MV-4-11 (cell line): ENCODE measurements at places on chromosomes 7 and 10.

DNA sequence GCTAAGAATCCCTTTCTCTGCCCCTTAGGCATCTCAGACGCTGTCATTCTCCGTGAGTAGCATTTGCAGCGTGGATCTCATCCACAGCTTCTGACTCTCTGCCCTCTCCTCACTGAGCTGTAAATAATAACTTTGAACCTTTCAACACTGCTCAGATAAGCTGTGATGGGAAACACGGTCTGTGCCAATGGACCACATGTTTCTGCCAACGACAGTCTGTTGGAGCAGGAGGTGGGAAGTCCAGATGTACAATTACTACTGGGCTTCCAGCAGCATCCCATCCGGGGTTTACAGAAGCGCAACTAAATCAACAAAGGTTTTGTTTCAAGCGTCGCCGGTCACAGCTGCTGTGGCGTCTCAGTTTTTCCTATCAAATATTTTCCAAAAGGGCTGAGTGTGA, 1110.6 kb downstream of the TYW1 start:
- DNase-seq = no peak

- no peak for DNase-seq
These were observed 66.3 kb upstream of the SH2B2 start for GRCh38 chr7:102220229-102220850.

GRCh38 chr10:69209787-69210484, 10.2 kb upstream of the HKDC1 start:
- no peak for DNase-seq

GRCh38 chr10:98308669-98309365, 40.8 kb upstream of the LOXL4 start:
- no peak for DNase-seq

DNA sequence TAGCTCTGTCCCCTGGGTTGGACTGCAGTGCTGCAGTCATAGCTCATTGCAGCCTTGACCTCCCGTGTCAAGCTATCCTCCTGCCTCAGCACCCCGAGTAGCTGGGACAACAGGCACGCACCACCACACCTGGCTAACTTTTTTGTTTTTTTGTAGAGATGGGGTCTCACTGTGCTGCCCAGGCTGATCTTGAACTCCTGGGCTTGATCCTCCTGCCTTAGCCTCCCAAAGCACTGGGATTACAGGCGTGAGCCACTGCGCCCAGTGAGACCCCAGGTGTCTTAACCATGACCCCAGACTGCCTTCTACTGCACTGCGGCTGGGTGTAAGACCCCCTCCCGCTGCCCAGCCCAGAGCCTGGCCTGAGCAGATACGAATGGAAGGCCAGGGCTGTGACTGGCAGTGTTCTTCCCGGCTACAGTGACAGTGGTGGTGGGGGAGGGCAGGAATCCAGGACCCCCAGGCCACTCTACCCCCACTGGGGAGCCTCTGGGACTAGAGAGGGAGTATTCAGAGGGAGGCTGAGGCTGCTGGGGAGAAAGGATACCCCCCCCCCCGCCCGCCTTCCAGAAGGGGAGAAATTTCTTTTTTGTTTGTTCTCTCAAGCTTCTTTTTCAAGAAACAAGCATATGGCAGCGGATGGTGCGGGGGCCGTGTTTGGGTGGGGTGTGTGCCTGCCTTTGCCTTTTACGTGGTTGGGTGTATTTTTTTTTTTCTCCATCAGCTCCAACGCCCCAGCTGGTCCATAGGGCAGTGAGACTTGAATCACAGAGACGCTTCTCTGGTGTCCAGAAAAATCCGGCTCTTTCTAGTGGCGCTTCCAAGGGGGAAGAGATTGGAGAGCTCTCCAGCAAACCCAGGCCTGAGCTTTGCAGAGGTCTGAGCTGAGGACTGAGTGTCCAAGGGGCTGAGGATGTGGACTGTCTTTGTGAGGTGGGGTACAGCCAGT, 36.6 kb downstream of the GTF2IRD1 start:
- DNase-seq = no peak

- no peak for DNase-seq
These were observed 10.2 kb downstream of the PLEKHA8 start for GRCh38 chr7:30038196-30038980.

GRCh38 chr10:77898323-77899079, 28.1 kb downstream of the DLG5 start:
- DNase-seq = peak; percentile 24

- DNase-seq = no peak
These were observed 298.4 kb downstream of the INHBA start for GRCh38 chr7:41404375-41405074.

GRCh38 chr7:102214477-102215072, 72.1 kb upstream of the SH2B2 start:
- DNase-seq = no peak

- no peak for DNase-seq
These were observed 31.0 kb downstream of the PRPS1L1 start for GRCh38 chr7:17996442-17997223.

DNA sequence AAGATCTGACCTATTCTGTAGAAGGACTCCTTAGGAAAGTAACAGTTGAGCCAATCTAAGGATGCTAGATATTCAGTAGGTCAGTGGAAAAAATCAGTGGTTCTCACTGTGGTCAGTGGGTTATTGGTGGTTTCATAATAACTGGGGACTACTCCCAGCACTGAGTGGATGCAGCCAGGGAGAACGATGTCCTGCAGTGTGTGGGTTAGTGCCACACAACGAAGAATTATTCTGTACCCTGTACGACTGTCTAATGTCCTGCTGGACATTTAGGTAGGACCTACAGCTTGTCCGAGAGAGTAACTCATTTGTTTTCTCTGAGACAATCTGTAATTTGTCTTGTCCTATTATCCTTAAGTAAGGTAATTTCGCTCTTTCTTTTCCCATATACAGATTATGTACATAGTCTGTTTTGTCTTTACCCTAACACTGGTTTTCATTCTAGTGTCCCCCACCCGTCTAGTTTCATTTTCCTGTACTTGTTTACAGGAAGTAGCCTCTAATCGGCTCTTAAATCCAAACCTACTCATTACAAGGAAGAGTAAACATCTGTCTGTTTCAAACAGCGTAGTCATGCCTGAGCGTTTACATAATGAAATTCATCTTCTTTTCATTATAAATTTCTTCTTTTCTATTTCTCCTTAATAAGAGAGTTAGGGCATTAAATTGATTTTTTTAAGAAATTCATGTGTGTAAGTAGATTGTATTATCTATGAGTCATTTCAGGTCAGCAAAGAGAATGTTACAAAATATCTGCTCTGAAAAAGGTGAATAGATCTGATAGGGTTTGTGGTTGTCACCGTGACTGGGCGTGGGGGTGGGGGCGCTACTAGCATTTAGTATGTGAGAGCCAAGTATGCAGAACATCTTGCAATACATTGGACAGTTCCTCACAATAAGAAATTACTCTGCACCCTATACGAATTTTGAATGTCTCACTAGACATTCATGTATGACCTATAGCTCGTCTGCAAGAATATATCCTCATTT, 8.3 kb upstream of the ZC3HAV1L start:
- no peak for DNase-seq

DNA sequence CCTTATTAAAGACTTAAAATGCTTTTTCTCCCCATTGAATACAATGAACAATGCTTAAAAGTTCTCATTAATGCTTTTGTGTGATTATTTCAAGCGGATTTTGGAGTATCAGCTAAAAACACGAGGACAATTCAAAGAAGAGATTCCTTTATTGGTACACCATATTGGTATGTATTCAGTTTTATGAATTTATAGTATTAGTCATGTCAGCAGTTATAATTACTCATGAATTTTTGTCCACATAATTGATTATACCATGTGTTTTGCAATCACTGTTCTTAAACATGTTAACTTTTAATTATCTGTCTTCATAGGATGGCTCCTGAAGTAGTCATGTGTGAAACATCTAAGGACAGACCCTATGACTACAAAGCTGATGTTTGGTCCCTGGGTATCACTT, 31.9 kb downstream of the SLK start:
- DNase-seq = no peak

DNA sequence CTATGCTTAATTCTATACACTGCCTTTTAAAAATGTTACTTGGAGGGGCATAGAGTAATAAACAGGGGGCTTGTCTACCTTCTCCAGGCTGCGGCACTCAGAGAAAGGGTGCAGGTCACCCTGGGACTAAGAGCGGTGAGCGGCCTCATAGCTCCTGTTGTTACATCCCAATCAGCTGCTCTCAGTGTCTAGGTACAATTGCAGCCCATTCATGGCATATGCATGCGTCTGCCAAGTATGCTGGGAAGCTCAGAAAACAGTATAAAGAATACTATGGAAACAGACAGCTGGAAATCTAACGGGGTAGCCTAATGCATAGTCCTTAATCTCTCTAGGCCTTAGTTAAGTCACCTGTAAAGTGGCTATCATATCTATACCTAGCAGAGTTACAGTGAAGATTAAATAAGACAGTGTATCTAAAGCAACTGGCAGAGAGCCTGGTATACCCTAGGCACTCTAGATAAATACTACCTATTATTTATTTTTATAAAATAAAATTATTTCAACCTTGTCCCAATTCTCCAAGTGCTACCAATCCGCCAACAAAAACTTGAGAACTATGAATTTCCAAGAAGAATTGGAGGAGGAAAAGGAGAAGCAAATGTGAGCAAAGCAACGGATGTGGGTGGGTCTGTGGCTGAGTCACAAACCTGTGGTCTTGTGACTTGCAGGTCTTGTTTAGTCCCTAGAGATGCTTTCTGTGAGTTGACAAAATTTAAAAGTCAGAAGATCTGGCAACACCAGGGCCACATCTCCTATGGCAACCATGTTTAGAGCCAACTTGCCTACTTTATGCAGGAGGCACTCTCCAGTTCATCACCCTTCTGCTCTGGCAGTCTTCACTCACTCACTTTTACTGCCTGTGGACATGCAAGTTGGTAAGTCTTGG, 183.0 kb downstream of the RAPGEF5 start:
- peak; percentile 41 for DNase-seq

- no peak for DNase-seq
These were observed 45.6 kb downstream of the VIPR2 start for GRCh38 chr7:159098811-159099655.

DNA sequence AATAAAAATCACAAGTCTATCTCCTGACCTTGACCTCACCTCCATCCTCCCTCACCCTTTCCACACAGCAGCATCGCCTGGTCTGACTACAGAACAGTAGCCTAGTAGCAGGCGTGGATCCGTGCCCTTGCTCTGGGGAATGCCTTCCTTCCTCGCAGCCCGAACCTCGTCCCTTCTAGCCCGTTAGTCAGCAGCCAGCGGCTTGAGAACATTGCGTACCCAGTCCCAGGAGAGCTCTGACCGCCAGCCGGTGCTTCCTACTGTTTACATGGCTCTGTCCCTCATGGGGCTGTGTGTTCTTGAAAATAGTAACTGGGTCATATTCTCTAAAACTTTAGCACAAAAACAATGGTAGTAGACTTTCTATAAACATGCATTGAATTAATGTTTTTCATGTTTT, 682.7 kb upstream of the IGFBP3 start:
- DNase-seq = no peak
